ENCODE measurements at places on chromosomes 13 and 19.

GRCh38 chr19:35099897-35100275 is 15.7 kb upstream of the FXYD3 start:
- no peak for DNase-seq

DNA sequence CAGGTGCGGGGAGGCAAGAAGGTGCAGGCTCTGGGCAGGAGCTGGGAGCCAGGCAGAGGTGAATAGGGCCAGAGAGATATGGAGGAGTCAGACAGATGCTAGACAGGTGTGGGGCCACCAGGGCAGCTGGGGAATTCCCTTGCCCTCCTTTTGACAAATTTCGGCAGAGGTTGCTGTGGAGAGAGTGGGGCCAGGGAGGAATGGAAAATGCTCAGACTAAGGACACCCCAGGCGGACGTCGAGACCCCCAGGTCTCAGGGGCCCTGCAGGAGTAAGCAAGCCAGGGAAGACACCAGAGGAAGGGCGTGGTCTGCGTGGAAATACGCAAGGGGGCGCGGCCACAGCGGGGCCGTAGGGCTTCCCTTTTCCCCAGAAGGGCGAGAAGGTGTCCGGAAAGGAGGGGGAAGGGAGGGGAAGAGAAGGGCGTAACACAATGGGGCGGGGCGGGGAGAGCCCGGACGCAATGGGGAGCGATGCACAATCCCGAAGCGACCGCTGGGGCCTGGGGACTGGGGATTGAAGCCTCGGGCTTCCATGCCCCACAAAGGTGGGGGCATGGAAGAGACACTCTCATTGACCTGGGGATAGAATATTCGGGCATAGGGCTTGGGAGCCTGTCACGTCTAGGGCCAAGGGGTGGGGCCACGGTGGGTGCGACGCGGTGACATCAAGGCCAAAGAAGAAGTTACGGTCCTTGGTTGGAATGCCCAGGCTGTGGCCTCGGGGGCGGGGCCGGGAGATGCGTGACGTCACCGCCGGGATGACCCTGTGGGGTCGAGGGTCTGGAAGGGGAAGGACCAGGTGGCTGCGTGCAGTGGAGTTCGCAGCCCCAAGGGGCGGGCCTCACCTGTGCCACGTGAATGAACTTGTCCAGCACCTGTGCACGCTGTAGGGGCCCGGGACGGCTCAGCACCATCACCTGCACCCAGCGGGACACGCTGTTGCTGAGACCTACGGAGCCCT is 8.2 kb downstream of the RASGRP4 start:
- DNase-seq: peak; percentile 3

GRCh38 chr13:106597186-106597585 is 29.2 kb upstream of the ARGLU1 start:
- DNase-seq: no peak

DNA sequence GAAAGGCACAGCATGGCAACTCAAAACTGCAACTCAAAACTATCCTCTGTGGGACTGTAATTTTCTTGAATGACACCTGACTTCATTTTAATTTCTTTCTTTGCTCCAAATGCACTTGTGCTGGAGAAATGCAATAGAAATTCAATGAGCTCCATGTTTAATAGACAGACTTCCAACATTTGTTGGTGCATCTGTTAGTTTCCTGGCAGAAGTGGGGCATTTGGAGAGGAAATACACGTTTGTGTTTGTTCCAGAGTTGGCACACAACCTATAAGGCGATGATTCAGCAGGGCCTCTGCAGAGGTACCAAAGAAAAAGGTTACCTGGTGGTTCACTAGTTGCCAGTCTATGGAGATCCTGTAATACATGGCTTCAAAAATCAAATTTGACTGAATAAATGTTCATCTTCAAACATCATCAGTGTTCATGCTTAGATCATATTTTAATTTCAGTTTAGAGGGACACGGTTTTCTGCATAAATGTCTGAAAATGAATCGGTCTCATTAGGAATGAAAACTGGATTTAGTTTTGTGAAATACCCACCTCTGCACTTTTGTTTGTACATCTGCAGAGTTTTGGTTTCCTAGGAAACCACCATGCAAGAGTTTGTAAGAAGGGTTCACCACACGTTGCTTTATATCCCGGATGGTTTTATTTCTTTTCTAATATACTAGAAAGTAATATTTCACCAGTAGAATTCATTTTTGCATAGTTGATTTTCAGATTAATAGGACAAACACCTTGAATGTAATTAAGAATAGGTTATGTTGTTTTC is 21.8 kb upstream of the OBI1 start:
- DNase-seq: no peak

GRCh38 chr13:110443622-110444225 is 117.8 kb downstream of the RAB20 start:
- no peak for DNase-seq

- no peak for DNase-seq
These were observed 35.8 kb downstream of the MRPL57 start for GRCh38 chr13:21212138-21212775.

DNA sequence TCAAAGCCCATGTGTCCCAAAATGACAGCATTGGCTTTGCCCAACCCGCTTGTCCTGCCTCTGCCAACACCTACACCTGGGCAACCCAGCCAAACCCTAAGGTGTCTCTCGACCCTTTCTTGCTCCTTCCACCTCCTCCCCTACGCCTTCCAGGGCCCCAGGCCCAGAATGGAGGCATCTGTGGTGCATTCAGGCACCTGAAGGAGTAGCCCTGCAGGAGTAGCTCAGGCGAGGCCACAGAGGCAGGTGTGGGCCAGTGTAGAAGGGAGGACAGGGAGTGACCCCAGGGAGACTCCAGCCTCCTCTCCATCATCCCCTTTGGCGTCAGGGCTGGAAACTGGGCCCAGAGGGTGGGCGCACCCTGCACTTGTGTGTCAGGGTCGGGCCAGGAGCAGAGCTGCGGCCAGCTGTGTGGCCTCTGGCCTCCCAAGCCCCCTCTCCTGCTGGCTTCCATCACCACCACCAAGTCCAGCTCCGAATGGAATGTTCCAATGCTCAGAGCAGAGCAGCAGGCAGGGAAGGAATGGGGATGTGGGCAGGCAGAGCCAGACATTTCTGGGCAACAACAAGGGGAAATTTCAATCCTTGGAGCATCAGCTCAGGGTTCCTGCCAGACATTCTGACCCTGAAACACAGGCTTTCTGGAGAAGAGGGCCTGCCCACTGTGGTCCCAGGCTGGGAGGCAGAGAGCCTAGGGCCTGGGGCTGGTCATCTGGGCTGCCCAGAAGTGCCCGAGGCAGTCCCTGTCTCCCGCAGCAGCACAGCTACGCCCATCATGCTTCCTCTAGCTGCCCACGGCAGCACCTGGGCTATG is 16.4 kb downstream of the PLEKHF1 start:
- DNase-seq: peak; percentile 19

- no peak for DNase-seq
These were observed 77.9 kb upstream of the FLT1 start for GRCh38 chr13:28572871-28573270.

GRCh38 chr19:51824281-51825005 is 29.5 kb downstream of the FPR3 start:
- no peak for DNase-seq

DNA sequence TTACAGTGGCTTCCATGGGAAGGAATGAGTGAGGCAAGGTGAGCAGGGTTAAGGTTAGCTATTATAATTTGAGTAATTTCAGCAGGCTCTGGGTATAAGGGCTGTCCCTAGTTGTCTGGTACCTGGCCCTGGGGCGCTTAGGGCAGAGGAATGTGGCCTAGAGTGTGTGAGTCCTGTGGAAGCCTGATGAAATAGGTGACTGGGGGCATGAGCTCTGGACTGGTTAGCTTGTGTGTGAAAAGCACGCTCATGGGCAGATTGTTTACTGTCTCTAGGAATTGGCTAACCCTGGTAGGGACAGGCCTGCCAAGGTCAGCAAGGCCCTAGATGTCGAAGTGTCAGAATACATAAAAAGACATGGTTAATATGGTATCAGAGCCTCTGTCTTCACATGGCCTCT is 42.5 kb downstream of the SPRYD7 start:
- no peak for DNase-seq

DNA sequence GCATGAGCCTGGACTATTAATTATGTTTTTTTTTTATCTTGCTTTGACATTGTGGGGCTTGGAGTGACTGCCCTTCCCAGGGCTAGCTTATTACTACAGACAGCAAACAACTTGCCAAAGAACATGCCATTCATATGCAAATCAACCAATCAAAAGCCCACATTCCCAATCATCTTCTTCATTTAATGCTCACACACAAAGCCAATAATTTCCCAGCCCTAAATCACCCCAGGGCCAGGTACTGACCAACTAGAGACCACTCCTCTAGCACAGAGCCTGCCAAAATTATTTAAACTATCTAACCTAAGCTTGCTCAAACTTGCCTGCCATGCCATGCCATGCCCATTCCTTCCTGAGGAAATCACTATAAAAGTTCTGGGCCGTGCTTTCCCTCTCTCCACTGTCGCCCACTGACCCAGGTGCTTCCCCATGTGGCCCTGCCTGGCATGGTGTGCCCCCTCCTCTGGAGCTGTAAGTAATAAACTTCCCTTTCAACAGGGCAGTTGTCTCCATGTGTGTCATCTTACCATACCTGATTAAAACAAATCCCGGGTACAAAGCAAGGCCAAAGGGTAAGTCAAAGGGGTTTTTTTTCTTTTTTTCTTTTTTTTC is 15.7 kb downstream of the PBX4 start:
- no peak for DNase-seq

DNA sequence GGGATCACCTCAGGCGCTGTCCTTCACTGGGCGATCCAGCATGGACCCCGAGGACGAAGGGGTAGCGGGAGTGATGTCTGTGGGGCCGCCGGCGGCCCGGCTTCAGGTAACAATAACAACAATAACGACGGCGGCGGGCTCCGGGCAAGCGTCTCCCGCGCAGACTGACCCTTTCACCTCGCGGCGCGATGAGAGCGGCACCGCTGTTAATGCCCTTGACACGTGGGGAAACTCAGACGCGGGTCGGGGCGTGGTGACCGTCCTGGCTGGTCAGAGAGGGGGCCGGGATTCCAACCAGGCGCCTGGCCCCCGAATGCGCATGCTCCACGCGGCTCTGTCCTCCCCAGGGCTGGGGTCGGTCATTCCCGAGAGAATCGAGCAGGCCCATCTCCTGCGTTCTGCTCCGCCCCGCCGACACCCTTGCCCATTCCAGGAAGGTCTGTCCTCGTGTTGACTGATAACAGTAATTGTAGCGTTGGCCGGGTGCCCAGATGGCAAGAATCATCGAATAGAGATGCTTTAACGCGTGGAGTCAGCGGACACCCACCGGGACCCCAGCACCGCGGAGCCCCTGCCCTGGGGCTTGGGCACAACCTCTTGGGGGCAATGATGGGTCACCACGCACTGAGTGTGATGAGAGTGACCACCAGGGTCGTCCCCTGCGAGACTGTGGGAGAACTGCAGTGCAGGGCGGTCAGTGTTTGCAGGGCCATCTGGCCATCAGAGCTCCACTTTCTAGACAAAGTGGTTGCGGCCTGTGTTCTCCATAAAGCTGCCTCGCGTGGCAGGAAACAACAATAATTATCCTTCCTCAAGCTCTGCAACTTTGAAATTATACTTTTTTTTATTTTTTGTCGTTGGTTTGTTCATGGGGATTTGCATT is 528 bp downstream of the ZNF8 start:
- peak; percentile 87 for DNase-seq

- no peak for DNase-seq
These were observed 251.3 kb downstream of the SHISA2 start for GRCh38 chr13:25800523-25800922.

DNA sequence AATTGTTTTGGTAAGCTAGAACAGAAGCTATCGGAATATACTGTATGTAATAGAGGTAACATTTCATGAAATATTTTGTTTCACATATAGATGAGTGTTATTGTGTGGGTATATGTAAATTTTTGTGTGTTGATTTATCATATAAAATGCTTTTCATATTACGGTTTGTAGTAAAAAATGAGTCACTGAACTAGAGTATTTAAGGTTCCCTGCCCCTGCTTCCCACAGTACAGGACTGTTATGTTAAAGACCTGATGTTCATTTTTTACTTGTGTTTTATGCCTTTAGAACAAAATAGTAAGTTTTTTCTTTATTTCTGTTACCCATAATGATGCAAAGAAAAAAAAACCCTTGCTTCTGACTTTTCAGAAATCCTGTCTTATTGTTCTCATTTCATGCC is 243.4 kb downstream of the ENOX1 start:
- DNase-seq: no peak

DNA sequence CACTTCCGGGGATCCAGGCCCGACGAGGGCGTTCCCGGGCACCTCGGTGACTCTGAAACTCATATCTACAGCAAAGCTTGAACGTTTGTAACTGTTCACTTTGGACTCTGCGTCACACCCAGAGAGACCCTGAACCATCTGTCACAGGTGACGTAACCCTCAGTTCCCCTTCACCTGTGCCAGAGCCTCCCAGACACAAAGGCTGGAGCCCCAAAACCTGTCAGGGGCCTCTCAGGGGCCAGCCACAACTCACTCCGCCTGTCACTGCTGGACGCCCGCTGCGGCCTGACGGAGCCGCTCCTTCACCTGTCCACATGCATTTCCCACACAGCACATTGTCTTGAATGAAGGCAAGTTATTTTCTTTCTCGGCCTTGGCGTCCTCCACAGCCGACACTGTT is 8.0 kb downstream of the RASA3 start:
- DNase-seq: no peak

- no peak for DNase-seq
These were observed 11.7 kb downstream of the ZNF226 start for GRCh38 chr19:44176590-44176989.

- DNase-seq: no peak
These were observed 36.2 kb downstream of the KDM4B start for GRCh38 chr19:5005096-5005495.

DNA sequence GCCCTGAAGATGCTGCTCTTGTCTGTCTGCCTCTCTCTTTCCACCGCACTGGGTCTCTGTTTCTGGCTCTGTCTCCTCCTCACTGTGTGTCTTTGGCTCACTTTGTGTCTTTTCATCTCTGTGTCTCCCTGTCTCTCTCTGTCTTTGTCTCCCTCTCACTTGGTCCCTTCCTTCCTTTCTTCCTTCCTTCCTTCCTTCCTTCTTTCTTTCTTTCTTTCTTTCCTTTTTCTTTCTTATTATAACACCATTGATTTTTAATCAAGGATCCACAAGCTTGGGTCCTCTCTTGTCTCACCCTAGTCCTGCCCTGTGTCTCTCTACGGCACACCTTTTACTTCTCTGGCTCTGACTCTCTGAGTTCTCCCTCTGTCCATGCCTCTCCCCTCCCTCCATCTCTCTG is 14.3 kb downstream of the CD177 start:
- no peak for DNase-seq

GRCh38 chr19:29487432-29487831 is 38.4 kb upstream of the VSTM2B start:
- DNase-seq: no peak

GRCh38 chr13:29270271-29270985 is 325.1 kb downstream of the SLC7A1 start:
- DNase-seq: no peak

GRCh38 chr19:45828945-45829344 is 13.8 kb upstream of the RSPH6A start:
- no peak for DNase-seq
